Epithelial cell of umbilical artery (primary cell): ENCODE measurements at places on chromosomes 12 and 14. TPM values are rescaled to one million over a fixed set of nuclear protein-coding genes. Genes with fewer than 3 reads are reported as not detected.

The C12orf54 gene
- total RNA-seq, result not detected in 2 replicates

The CIPC gene
- total RNA-seq, result 14.3 and 16.7 TPM in 2 replicates

The STON2 gene
- total RNA-seq, result 0.32 TPM in 1 of 2 replicates, not detected in the other

The NTF3 gene
- 0.32 TPM in 1 of 2 replicates, not detected in the other for total RNA-seq

The EPS8 gene
- 10.2 and 17.5 TPM in 2 replicates for total RNA-seq

The HOXC6 gene
- total RNA-seq, result not detected in 2 replicates

The KRT6B gene
- not detected in 2 replicates for total RNA-seq

The HSPB8 gene
- under 0.01 and 0.91 TPM in 2 replicates for total RNA-seq

The SLC38A2 gene
- 409 and 665 TPM in 2 replicates for total RNA-seq

The RASSF3 gene
- total RNA-seq, result 45.8 and 47.3 TPM in 2 replicates

The MORN3 gene
- 0.91 and 0.97 TPM in 2 replicates for total RNA-seq
